Stimulated activated CD4-positive, alpha-beta T cell treated with anti-CD3 and anti-CD28 coated beads, Interleukin-15, amount 100 ng/mL, for 1 hour (primary cell): ENCODE measurements at places on chromosomes 5 and 9.

DNA sequence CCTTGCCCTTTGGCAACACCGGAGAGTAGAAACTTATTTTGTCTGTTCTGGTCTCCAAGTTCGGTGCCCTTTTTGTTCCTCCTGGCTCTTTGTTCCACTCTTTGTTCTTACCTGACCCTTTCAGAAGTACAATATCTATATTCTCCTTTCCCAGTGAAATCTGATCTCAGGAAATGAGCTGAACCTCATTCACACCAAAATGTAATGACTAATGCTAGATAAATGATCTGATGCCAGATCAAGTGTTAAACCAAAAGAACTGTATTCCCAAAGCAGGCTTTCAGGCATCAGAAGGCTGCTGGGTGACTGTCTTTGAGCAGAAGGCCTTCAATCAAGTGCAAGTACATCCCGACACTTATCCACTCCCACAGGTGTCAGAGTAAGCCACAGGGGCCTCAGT is 156.4 kb downstream of the SPOCK1 start:
- DNase-seq: no peak

DNA sequence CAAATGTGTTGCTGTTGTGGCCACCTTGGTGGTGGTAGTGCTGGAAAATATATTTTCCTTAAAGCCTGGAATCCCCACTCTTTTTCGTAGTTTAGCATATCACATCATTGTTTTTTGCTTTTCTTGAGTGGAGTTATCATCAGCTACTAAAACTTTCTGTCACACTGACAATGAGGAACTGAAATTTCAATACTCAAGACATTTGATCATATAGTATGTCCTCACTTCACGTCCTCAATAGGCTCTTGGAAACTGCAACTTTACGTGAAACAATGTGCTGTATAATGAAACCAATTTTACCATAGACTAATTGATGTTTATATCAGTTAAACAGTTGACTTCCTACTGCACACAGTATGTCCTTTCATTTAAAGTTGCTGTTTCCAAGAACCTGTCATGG is 265.8 kb downstream of the ADGRV1 start:
- DNase-seq: no peak

- no peak for DNase-seq
Measured at GRCh38 chr5:150895431-150896428, 9.1 kb downstream of the ZNF300 start.

- DNase-seq: no peak
Measured at GRCh38 chr5:150142959-150143349, 12.7 kb downstream of the PDGFRB start.

GRCh38 chr5:10513501-10514442 is 50.1 kb upstream of the ANKRD33B start:
- no peak for DNase-seq

DNA sequence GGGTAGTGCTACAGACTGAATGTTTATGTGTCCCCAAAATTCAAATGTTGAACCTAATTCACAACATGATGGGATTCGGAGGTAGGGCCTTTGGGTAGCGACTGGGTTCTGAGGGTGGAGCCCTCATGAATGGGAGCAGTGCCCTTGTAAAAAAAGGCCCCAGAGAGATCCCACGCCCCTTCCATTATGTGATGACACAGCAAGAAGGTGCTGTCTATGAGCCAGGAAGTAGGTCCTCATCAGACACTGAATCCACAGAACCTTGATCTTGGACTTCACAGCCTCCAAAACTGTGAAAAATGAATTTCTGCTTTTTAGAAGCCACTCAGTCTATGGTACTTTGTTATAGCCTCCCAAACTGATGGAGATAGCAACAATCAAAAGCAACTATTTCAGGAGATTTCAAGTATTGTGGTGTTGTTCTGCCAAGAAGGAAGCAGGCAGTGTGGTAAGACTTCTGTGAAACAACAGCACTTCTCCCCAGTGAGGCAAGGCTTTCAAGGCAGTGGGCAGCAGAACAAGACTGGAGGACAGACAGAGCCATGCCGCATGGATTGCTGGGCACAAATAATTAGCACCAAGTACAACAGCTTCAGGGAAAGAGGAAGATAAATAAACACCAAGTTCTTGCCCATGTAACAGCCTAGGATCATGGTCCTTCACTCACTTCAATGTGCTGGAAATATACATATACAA is 76.1 kb downstream of the OR2K2 start:
- no peak for DNase-seq

GRCh38 chr9:98591696-98592095 is 117.0 kb downstream of the GABBR2 start:
- DNase-seq: no peak

DNA sequence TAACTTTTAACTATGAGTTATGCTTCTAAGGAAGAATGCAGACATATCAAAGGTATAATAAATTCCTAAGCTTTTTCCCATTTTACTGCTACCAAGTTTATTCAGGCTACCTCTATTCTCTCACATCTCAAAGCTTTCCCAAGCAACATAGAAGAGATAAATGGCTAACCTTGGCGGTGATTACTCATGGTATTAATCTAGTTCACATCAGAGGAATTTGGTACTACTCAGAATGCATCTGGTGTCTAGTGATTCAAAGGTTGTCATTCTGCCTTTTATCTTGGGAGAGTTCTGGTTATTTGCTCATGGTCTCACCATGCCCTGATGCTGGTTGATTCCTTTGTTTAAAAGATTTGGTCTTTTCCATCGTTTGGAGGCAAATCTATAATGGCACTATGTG is 182.7 kb downstream of the TAF11L14 start:
- no peak for DNase-seq

DNA sequence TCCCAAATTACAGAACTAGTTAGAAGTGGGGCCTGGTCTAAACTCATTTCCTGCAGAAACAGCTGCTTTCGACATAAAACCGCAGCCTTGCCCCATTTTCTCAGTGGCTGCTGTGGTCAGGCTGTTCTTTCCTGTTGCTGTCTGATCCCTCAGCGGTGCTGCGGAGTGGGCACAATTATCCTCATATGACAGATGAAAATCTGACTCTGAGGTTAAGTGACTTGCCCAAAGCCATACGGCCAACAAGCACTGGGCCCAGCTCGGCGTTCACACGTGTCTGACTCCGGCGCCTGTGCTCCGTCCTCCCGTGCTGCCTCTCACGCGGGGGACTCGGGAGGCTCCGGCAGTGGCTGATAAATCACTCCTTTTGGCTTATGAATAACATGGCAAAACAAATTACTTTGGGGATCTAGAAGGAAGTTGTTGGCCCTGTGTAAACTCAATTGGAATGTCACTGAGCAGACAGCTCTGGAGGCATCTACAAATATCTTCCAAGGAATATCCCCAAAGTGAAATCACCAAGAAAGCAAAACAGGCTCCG is 142.6 kb upstream of the LMX1B start:
- peak; percentile 16 for DNase-seq

GRCh38 chr9:79432485-79432884 is 139.3 kb upstream of the TLE4 start:
- no peak for DNase-seq

DNA sequence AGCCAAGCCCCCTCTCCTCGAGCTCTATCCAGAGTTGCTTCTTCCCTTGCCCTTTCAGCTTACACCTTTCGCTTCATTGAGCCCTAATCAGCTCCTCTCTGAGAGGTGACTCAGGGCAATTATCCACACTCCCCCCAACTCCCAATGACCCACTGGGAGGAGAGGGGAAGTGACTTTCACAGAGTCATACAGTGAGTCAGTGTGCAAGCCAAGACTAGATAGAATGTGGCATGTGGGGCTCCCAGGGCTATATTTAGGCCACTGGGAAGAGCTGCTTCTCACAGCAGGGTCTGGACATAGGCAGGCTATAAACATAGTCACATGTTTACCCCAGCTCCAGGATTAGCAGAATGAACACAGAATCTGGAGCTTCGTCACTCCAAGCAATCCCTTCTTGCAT is 57.4 kb downstream of the NRG2 start:
- no peak for DNase-seq

DNA sequence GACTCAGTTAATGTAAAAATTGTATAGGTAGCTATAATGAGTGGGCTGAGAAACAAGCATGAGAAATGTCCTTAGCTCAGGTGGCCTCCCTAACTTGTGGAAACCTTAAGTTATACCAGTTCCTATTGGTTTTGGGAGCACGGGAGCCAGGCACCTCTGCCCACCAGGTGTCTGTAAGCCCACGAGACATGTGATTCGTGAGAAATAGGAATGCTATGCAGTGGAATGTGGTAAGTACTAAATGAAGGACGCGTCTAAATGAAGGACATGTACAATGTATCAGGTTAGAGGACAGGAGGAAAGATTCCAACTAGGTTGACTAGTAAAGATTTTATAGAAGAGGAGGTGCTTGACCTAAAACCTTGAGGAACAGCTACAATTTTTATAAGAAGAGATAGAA is 46.0 kb upstream of the F2RL2 start:
- DNase-seq: no peak

DNA sequence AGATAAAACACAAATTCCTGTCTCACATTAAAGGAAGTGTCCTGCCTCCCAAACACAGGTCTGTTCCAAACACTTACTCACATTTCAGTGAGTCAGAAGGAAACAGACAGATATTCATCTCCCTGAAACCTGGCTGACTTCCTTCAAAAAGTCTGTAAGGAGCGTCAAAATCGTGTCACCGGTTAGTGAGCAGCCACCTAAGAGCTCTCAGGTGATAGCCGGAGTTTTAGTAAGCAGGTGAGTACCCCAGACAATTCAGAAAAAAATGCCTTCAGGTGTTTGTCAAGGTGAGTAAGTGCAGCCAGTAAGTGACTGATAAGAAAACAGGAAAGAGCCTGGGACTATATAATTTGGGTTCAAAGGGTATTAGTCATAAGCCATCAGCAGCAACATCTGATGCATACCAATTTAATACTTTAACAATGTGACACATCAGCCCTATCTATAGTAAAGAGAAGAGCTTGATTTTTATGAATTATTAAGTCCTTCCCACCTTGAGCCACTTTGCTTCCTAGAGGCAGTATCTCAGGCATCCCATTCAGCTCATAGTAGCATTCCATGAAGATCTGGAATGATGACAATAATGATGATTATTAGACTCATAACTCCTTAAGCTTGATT is 1.3 kb upstream of the ITGA2 start:
- DNase-seq: no peak

GRCh38 chr9:133458643-133459312 is 1.0 kb upstream of the CACFD1 start:
- no peak for DNase-seq

DNA sequence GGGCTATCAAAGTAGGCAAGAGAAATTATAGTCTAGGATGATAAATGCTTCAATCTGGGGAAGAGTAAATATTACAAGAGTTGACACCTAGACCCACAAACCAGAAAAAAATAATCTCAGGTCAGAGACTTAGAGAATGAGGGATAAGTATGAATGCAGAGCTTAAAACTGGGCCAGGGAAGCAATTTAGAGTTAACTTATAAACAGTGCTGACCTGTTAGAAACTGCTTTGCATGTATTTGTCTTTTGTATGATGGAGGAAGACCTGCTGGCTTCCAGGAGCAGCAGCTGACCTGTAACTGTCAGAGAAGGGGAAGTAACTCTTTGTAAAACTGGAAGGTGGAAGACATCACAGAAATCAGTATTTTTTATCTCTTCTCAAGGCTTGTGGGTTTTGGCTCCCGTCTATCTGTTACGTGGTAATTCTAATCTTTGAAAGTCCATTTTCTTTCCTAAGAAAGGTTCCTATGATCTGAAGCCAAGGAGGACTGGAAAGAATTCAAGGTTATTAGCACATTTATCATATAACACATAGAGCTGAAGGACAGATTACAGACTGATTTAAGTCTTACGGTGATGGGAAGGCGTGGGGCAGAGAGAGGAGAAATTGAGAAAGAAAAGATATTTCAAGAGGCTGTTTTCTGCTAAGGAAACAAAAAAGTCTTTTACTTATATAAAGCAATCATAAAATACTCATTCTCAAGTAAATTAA is 114.7 kb upstream of the ADAMTS19 start:
- DNase-seq: no peak

- no peak for DNase-seq
Measured at GRCh38 chr5:107403228-107403953, 267.3 kb downstream of the EFNA5 start.
